Posterior vena cava (tissue), 2 donors: ENCODE measurements at places on chromosomes 12 and 14. TPM values are rescaled to one million over a fixed set of nuclear protein-coding genes. Genes with fewer than 3 reads are reported as not detected.

The ASPG gene
- total RNA-seq: 1.3 TPM

The OR10AD1 gene
- total RNA-seq: not detected

The TAS2R30 gene
- total RNA-seq: 4.3 TPM

The PSME1 gene
- 119 TPM for total RNA-seq

The CHFR gene
- 36.9 TPM for total RNA-seq

The SERPINA12 gene
- total RNA-seq: not detected

The RPL10L gene
- not detected for total RNA-seq

The CLEC4E gene
- total RNA-seq: 2.0 TPM

The SERPINA9 gene
- not detected for total RNA-seq

The SLC38A4 gene
- 1.0 TPM for total RNA-seq

The BRAP gene
- total RNA-seq: 12.4 TPM

The KSR2 gene
- total RNA-seq: not detected

The FOXM1 gene
- total RNA-seq: 0.24 TPM

The LIN7A gene
- total RNA-seq: 3.6 TPM

The UNC119B gene
- 21.3 TPM for total RNA-seq

The VRTN gene
- total RNA-seq: not detected

The CLEC9A gene
- not detected for total RNA-seq

The LRRC10 gene
- total RNA-seq: not detected

The KRT77 gene
- total RNA-seq: not detected

The SOX5 gene
- total RNA-seq: 18.1 TPM

The TMEM52B gene
- not detected for total RNA-seq

The NID2 gene
- 49.8 TPM for total RNA-seq

The ANKS1B gene
- total RNA-seq: 37.1 TPM

The AICDA gene
- total RNA-seq: 0.28 TPM

The GXYLT1 gene
- 9.4 TPM for total RNA-seq

The AKAP6 gene
- 108 TPM for total RNA-seq

The PMCH gene
- not detected for total RNA-seq

The PHC1 gene
- 36.6 TPM for total RNA-seq

The MTA1 gene
- total RNA-seq: 62.0 TPM
